ENCODE measurements at places on chromosomes 13 and 19. TPM values are rescaled to one million over a fixed set of nuclear protein-coding genes. Genes with fewer than 3 reads are reported as not detected.

Gene FCER2
- not detected for total RNA-seq

Gene CDX2
- total RNA-seq = not detected

Gene ZNF829
- 4.5 TPM for total RNA-seq

Gene PLPPR3
- not detected for total RNA-seq

Gene TMEM145
- not detected for total RNA-seq

Gene ZNF331
- 46.8 TPM for total RNA-seq

Gene PMIS2
- total RNA-seq = not detected

Gene CELF5
- not detected for total RNA-seq

Gene KANK3
- total RNA-seq = 25.1 TPM

Gene NANOS3
- total RNA-seq = not detected

Gene CRX
- not detected for total RNA-seq

DNA sequence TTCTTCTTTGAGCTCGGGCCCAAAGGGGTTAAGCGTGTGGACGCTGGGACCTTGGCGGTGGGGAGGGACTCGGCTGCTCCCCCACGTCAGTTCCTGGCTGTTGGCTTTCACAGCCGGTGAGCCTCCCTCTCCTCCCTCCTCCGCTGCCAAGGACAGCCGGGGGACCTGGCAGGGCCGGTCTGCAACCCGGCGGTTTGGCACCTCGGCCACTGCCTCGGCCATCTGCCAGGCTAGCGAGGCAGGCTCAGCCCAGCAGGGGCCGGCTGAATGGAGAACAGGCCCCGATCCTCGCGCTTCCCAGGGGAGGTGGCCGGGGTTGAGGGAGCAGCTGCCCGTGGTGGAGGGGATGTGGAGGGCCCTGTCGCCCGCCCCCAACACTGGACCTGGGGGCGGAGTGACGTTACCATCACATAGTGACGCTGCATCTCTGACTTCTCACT, 5.0 kb downstream of the TLE5 start:
- DNase-seq = peak; percentile 69

- no peak for DNase-seq
Measured at GRCh38 chr19:1313695-1314613, 28.3 kb downstream of the EFNA2 start.

GRCh38 chr13:25190256-25190655, 18.2 kb upstream of the AMER2 start:
- DNase-seq = no peak

- DNase-seq = no peak
Measured at GRCh38 chr13:45781553-45782326, 69.8 kb downstream of the SIAH3 start.

DNA sequence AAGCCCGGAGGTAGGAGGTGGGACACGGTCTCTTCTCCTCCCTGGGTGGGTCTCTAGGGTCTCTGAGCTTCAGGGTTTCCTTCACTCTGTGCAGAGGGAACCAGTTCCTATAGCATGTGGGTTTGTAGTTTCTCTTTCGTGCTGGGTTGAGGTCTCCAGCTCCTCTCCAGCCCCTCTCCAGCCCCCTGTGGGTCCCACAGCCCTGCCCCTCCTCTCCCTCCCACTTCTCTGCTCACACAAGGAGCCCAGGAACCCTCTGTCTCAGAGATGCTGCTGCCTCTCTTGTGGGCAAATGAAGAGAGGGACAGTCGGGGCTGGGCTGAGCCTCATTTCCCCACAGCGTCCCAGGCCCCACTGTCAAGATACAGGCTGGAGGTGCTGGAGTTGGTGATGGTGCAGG, 1.4 kb downstream of the SIGLEC7 start:
- DNase-seq = no peak

- DNase-seq = no peak
Measured at GRCh38 chr19:6803036-6803404, 30.5 kb downstream of the VAV1 start.

DNA sequence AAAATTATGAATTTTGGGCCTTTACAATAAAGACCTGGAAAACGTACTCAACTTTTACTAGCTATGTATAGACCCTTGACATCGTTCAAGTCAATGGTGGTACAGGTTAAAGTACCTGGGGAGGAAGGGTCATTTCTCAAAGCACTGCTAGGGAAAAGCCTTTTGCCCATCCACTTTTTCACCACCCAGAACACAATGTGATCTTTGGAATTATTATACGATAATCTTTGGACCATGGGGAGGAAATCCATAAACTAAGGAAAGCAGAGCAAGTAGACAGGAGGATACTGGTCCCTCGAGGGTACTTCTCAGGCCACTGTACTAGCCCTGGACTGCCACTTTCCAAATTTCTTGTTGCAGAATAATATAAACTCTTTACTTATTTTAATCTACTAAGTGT, 39.5 kb downstream of the UBL3 start:
- no peak for DNase-seq

DNA sequence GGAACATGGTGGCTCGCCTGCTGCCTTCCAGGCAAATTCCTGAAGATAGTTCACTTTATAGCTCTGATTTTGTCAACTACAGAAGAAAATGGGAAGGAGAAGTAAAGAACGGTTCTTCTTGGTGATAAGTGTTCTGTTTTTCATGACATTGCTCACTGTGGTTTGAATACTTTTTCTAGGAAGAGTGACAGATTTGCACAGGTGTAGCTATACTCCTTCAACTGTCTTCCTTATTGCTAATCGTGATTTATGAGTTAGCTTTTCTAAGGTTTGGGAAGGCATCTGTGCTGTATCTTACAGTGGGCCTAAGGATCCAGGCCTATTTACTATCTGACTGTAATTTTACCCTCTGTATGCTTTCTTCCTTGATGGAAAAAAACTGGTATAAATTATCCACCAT, 405.6 kb downstream of the NDFIP2 start:
- no peak for DNase-seq

DNA sequence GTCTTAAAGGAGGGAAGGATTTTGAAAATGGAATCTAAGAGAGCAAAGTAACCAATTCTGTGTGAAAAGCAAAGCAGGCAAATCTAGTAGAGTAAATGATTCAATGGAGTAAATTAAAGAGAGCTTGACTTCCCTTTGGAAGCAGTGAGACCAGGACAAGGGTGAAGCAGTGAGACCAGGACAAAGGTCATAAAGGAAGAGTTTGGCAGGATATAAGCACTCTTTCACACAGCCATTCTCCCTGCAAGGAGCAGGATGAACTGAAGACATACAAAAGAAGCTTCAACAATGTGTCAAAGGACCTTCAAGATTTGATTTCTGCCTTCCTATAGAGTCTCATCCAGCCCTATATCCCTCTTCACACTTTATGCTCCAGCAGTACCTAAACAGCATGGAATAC, 123.8 kb downstream of the ENOX1 start:
- DNase-seq = no peak

DNA sequence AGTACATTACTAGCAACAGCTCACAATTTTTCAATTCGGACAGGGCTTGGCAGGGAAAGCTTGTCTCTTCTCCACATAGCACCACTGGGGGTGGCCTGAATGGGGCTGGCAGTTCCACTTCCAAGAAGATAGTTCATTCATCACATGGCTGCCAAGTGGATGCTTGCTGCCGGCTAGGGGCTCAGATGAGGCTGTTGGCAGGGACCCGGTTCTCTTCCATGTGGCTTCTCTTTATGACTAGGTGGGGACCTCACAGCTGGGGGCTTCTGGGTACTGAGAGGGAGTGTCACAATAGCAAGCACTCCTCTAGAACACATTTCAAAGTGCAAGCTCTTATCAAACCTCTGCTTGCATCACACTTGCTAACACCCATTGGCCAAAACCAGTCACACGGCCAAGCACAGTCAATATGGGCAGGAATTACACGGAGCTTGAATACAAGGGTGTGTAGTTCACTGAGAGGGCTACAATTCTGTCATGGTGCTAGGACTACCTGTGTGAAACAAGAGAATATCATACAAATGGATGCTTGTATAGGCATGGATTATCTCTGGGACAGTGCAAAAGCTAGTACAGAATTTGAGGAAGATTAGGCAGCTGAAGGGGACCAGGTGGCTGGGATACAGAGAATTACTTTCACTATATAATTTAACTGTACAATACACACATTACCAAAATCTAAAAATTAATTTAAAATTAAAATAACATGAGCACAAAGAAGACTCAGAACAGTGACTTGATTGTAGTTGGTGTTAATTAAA, 32.3 kb downstream of the ATP7B start:
- no peak for DNase-seq

- no peak for DNase-seq
Measured at GRCh38 chr19:57511484-57511883, 11.7 kb downstream of the ZNF773 start.

- DNase-seq = peak; percentile 92
Measured at GRCh38 chr19:42401365-42402303, 11.5 kb upstream of the CNFN start.

- DNase-seq = no peak
Measured at GRCh38 chr19:11450570-11451326, 15.3 kb downstream of the PRKCSH start.

DNA sequence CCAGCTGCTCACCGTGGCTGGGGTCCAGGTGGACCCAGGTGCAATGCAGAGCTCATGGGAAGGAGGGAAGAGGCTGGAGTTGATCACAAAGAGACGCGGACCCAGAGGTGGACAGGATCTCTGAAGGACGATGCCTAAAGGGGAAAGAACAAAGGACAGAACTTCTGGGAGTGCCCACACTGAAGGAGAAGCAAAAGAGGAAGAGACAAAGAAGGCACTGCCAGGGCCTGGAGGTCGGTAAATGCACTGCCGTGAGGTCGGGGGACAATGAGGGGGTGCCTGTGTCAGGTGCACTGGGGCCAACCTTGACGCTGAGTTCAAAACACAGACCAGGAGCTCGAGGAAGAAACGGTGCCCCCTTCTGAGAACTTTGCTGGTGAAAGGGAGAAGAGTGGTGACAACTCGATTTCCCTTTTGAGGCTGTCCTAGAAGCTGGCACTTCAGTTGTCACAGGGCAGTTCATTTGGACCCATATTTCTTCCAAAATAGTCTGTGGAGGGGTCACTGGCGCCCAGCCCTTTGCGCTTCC, 55.6 kb downstream of the GJA3 start:
- no peak for DNase-seq

DNA sequence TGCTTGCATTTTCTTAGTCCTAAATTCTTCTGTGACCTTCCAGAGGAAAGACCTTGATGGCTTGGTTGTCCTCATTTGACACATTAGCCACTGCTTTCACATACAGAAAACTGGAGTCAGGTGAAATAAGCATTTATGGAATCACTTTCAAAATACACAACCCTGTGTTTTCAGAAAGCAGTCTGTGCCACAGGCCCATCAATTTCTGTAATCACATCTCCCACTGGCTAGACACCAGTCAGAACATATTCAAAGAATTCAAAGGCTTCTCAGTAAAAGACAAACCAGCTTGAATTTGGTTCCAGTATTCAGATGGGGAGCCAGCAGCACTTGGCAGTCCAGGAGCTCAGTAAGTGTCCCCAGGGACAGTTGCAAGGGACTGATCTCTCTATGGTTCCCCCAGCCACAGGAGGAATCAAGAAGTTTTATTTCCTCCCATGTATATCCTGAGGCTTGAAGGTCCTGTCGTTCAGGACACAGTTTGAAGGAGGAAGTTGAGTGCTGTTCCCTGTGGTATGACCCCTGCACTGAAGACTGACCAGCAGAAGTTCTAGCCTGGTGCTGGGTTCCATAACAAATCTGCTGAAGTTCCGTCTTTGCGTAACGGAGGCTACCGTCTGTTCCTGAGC, 214.3 kb downstream of the FOXO1 start:
- no peak for DNase-seq

DNA sequence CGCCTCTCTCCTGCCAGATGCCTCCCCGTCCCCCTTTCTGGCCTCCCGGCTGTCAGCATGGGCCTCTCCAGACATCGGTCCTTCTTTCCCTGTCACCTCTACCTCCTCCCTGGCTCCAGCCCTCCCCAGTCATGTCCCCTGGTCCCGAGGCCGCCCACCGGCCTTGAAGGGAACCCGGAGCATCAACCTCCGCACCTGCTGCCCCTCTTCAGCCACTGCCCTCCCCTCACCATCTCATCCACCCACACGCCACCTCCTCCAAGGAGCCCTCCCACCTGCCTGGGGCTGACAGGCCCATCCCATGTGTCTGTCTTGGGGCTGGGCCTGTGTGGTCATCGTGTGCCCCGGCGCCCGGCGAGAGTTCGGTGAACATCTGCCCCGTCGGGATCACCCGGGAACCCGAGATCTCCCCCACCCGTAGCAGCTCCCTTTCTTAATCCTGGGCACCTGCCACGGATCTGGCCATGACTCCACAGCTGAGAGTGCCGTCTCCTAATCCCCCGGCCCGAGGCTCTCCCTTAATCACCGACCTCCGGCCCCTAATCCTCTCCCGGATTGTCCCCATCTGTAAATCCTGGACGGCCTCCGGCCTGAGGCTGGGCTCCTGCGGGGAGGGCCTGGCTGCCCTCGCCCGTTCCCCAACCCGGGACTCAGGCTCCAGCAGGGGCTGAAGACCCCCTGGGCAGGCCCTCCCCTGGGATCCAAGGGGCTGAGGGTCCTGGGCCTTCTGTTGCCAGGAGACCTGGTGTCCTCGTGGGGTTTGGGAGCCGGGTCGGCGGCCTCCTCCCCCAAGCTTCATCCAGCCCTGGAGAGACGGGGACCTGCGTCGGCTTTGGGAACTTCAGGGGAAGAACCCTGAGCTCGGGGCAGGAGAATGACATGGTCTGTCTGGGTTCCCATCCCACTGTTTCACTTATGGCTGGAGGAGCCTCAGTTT, 5.9 kb downstream of the HCN2 start:
- DNase-seq = no peak

DNA sequence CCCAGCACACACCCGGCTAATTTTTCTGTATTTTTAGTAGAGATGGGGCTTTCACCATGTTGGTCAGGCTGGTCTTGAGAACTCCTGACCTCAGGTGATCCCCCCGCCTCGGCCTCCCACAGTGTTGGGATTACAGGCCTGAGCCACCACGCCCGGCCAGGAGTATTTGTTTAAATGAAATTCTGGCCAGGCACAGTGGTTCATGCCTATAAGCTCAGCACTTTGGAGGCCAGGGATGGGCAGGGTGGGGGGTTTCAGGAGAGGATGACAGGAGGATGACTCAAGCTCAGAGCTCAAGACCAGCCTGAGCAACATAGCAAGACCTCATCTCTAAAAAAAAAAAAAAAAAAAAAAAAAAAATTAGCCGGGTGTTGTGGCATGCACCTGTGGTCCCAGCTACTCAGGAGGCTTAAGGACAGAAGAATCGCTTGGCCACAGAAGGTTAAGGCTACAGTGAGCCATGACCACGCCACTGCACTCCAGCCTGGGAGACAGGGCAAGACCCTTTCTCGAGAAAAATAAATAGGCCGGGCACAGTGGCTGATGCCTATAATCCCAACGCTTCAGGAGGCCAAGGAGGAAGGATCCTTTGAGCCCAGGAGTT, 8.2 kb upstream of the DHDH start:
- DNase-seq = no peak

DNA sequence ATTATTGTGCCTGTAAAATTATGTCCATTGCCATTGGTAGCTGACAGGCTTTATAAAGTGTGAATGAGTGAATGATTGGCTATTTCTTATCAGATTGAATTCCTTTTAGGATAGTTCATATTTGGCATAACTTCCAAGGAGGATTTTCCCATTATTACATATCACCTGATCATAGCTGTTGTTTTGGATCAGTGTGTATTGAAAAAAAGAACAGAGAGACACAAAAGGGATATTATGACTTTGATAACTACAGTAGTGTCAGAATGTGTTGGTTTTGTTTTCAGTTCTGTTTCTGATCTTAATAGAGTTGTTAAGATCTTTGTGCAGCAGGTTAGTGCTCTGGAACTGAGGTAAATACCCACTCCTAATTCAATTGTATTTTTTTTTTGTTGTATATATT, 103.8 kb downstream of the LRCH1 start:
- DNase-seq = no peak

GRCh38 chr19:23957660-23958281, 43.1 kb downstream of the ZNF726 start:
- DNase-seq = no peak

- no peak for DNase-seq
Measured at GRCh38 chr19:7400815-7401214, 52.1 kb downstream of the ARHGEF18 start.

GRCh38 chr13:50125304-50125553, 110.0 kb downstream of the KCNRG start:
- no peak for DNase-seq

Measured in tibial nerve (tissue), 4 donors.